Left lobe of liver (tissue), 2 donors: ENCODE measurements at places on chromosomes 12 and 14.

GRCh38 chr14:101242442-101243385 is 318.6 kb upstream of the DIO3 start:
- peak; percentile 23 for DNase-seq

- DNase-seq, result no peak
These were observed 47.4 kb downstream of the CHST11 start for GRCh38 chr12:104504146-104504545.

GRCh38 chr14:81710232-81710845 is 176.7 kb upstream of the SEL1L start:
- no peak for DNase-seq

DNA sequence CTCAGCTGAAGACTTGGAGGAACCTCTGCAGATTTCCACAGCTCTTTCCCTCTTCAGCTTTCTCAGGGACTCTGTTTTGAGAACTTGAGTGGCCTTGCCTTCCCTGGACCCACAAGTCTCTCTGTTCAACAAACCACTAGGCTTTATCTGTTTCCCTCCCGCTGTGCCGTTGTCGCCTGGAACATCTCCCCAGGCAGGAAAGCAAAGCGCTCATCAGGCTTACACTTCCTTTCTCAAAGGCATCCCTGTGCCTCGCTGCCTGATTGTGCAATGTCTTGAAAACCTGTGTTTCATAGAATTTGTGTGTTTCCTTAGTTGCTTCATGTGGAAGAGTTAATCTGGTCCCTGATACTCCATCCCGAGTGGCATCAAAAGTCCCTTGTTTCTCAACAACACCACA is 64.1 kb downstream of the PPM1A start:
- no peak for DNase-seq

- no peak for DNase-seq
These were observed 30.7 kb downstream of the CRADD start for GRCh38 chr12:93707836-93708235.
